T-helper 9 cell (primary cell): ENCODE measurements at places on chromosomes 5 and 9.
A peak's percentile ranks its signal among the peaks of the same experiment; 100 is the strongest.

DNA sequence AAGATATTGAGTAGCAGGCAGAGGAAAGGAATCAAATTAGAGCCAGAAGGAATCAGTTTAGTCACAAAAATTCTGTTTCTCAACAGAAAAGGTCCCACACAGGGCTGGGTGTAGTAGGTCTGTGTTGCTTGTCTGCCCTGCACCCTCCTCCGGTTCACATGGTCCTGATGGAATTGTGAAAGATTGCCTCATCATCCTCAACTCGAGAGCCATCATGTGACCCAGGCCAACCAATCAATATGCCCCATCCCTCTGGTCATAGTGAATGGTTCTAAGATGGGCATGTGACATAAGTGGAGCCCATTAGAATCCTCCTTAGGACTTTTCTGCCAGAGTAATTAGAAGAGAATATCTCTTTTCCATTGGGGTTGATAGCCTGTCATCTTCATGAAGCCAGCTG, 56.7 kb upstream of the RAD23B start:
- no peak for DNase-seq

GRCh38 chr5:8682381-8682780, 813.4 kb downstream of the MTRR start:
- DNase-seq = no peak

DNA sequence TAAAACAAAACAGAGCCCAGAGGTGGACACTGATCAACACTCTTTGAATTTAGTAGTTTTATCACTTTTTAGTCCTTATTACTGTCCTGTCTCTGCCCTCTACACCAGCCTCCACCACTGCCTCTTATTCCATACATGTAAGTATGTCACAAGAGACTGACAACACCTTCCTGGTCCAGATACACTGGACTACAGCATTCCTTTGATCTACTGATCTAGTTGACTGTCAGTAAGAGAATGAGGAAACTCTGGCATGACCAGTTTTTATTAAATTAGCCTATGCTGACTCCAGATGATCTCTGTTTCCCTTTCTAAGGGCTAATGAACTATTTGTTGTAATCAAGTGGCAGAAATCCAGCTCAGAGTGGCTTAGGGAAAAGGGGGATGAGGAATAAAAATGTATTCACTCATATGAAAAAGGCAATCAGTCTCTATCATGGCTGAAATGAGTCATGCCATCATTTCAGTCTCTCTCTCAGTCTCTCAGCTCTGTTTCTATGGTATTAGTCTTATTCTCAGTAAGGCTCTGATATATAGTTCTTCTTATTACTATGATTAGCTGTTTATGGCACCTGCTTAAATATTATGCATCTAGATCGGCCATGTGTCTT, 5.5 kb downstream of the ARHGEF37 start:
- no peak for DNase-seq

GRCh38 chr9:4077499-4078102, 222.3 kb downstream of the GLIS3 start:
- DNase-seq = peak; percentile 6

- no peak for DNase-seq
These were observed 19.0 kb upstream of the SMAD5 start for GRCh38 chr5:136113606-136114005.

DNA sequence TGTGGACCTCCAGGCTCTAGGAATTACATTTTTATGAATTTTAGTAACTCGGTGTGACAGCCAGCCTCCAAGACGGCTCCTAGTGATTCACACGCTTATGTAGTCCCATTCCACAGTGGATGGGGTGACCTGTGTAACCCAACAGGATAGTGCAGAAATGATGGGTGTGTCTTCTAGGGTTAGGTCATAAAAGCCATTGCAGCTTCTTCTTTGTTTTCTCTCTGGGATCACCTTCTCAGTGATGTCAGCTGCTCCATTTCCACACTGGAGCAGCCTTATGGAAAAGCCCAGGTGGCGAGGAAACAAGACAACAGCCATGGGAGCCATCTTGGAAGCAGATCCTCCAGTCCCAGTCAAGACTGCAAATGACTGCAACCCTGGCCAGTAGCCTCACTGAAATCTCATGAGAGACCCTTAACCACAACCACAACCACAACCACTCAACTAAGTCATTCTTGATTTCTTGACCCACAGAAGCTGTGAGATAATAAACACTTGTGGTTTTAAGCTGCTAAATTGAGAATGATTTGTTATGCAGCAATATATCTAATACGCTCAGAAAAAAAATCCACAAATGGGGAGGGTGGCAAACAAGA, 5.1 kb upstream of the GNPDA1 start:
- no peak for DNase-seq

- no peak for DNase-seq
These were observed 65.5 kb downstream of the EBF1 start for GRCh38 chr5:159034083-159034824.

DNA sequence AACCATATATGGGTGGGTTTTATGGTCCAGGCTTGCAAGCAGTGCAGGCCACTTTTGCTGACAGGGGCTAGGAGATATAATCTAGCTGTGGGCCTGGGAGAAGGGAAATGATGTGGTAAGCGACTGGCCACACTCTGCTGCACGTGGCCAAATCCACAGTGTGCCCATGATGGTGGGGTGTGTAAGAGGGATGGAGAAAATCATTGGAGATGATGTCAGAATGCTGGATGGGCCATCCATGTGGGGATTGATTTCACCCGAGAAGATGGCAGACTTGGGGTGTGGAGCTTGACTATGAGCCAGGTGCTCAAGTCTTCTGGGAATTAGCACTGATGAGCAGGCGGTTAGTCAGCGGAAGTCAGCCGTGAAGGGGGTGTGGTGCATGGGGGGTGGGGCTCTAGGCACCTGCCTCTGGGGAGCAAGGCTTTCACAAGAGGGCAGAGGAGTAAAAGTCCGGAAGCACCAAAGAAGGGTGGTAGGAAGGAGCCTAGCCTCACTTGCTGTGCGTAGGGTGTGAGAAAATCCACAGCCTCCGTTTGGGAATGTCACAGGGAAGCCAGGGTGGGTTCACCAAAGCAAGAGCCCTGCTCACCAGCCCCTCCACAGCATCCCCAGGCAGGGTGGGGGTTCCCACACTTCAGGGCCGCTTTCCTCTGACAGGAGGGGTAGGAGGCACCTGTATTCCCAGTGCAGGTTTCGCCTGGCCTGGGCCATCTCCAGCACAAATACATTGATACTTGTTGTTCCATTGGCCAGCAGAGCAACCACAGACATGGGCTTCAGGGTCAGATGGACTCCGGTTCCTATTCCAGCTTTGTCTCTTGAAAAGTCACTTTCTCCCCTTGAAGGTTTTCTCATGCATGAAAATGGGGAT, 44.5 kb upstream of the ANGPTL2 start:
- DNase-seq = no peak

DNA sequence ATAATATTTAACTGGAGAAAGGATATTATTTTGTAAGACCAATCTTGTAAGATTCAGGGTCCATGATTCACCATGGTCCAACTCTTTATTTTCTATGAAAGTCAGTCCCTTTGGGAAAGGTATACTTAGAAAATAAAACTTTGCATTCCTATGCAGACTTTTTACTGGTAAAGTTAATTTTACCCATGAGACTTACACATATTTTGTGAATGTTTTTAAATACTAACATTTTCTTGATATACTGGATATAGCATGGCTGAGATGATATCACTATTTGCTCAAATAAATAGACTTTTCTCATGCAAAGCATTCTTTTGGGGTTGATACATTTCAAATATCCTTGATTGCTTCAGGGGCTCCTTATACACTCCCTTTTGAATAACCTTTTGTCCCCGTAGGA, 512.1 kb downstream of the MAN2A1 start:
- no peak for DNase-seq

- DNase-seq = no peak
These were observed 35.8 kb upstream of the MAMDC2 start for GRCh38 chr9:70007831-70008230.

GRCh38 chr5:90503596-90503995, 25.8 kb downstream of the LYSMD3 start:
- no peak for DNase-seq

DNA sequence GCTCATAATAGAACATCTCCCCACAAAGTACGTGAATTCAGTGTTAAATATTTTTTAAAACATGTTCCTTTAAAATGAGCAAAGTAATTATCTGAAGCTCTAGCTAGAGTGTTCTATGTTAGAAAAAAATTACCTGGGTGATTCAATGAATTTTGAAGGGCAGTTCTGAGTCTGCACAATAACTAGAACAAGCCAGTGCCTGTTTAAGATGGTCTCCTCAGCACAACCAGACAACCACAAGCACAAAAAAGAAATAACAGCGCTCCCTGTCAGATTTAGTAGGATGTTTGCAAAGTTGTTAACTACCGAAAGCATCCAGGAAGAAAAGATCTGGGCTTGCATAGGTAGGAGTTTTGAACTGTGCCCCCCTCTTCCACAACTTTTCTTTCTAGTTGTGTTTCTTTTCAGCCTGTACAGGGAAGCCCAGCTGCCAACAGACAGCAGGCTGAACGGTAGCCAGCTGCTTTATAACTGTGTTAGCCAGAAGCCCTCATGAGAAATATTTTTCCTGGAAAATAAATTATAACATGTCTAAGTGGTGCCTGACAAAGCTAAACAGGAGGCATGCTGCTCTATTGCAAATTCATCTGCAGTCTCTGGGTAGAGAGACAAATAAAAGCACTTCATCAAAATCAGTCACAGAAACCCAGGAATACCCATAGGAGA, 1026.9 kb downstream of the MAT2B start:
- no peak for DNase-seq

- no peak for DNase-seq
These were observed 258.6 kb downstream of the CRB2 start for GRCh38 chr9:123614306-123615263.

GRCh38 chr9:15592317-15592716, 39.5 kb downstream of the CCDC171 start:
- no peak for DNase-seq

DNA sequence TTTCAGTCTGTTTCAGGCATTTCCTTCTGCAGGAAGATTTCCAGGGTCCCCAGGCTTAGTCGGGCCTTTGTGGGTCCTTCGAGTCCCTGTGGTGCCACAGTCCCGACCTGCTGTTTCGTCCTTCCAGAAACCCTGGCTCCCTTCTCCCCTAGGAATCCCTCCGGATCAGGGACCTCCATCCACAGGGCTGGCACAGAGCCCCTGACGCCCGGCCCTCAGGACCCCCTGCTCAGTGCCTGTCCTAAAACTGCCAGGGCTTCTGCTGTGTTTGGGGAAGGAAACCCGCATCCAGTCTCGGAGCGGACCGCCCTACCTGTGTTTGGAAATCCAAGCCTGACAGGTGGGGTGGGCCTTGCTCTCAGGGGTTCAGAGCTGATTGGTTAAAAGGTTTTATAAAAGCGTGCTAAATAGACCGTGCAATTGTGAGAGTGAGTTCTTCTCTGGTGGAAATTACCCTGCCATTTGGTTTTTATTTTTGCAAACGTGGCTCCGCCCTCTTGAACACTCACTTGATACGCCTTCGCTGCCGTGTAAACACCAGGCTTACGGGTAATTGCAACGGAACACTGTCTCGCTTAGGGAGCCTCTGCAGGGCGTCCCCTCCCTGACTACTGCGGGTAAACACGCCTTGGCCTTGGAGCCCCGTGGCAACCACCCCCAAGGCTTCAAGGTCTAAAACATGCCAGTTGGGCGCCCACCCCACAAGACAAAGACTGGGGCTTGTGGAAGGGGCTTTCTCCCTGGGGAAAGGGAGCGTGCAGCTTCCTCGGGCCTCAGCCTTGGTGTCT, 121.2 kb downstream of the PHF2 start:
- no peak for DNase-seq

DNA sequence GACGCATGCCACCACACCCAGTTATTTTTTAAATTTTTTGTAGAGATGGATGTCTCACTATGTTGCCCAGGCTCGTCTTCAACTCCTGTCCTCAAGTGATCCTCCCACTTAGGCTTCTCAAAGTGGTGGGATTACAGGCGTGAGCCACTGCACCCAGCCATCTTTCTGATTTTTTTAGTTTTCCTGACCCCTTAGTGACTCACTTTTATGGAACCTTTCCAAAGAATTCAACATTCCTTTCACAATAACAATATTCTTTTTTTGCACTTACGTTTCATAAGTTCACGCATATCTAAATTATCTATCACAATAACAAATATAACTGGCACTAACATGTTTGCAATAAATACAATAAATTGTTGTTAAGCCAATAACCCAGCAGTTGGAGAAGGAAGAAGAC, 8.5 kb downstream of the ELOVL7 start:
- DNase-seq = no peak

DNA sequence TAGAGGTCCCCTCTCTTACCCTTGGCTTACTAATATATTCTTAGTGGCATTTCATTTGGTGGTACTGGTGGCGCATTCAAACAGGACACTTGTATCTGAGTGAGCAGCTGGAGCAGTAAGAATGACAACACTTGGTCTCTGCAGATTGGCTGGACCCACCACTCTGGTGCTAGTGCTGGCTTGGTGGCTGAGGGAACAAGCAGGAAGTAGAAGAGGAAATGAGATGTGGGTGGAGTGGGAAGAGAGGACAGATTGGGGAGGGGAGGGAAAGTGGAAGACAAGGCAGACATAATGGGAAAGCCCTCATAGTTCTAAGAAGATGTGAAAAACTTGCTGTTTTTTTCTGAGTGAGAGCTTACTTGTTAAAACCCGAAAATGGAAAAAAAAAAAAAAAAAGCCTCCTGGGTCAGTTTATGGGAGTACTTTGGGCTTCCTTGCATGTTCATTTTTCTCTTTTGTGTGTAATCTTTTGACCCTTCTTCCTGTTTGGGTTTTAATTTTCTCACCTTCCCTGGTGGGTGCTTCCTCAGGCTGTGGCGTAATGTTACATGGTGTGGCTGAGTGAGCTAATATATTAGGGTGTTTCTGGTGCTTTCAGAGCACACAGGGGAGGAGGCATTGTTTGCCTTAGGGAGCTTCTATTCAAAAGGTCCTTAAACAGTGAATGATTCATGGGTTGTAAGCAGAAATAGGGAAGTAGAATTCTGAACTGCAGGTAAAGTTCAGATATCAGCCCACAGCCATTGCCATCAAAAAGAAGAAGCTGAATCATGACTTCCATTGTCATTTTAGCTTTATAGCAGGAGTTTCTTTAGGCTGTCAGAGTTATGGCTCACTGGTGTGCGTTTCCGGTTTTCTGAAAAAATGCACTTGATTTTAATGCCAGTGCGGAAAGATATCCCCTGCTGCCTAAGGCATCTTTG, 52.3 kb downstream of the TLE4 start:
- DNase-seq = peak; percentile 7

- DNase-seq = no peak
These were observed 116.7 kb upstream of the ZNF366 start for GRCh38 chr5:72623936-72624335.

DNA sequence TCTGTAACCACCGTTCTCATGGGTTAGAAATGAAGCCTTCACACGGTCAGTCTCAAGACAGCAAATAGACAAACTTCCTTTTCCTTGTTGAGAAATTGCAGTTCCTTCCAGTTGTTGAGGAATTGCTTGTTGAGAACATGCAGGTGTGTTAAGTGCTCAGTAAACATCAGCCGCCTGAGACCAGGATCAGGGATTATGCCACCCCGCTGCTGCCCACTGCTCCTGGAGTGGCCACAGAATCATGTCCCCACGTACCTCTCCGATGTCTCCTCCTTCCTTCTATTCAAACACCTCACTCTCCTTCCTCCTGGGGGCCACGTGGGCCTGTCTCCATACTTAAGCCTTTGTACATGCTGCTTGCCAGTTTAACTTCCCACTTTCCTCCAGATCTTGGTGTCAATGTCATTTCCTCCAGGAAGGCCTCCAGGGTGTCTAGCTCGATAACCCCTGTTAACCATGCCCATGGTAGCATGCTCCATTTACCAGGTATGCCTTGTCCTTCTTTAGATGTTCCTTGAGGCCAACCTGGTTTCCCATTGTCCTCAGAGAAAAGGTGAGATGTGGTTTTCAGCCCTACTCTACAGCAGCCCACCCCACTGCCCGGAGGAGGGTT, 33.8 kb upstream of the RPL26L1 start:
- DNase-seq = no peak
